Suprapubic skin (tissue), 4 donors: ENCODE measurements at places on chromosomes 2 and 18. TPM values are rescaled to one million over a fixed set of nuclear protein-coding genes. Genes with fewer than 3 reads are reported as not detected.

DNA sequence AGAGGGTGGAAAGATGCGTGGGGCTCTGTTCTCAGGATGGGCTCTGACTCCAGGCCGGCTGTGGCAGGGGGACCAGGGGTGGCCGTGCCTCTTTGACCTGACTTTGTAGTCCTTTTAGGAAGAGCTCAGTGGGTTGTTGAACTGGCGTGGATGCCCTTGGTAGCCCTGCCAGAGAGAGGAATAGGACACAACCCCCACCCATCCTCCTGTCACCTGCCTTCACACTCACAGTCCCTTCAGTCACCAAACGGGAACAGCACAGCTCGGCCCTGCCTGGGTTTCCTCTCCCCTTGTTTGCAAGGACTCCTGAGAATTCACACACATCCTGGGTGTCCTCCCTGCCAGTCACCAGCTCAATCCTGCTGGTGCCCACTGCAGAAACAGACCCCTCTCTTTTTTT, 20.1 kb upstream of the MRPL33 start:
- DNase-seq: no peak

The DSG4 gene
- 0.89 TPM for total RNA-seq

GRCh38 chr2:28997237-28997846, 16.2 kb downstream of the TOGARAM2 start:
- peak; percentile 76 for DNase-seq

- peak; percentile 43 for DNase-seq
Observed at GRCh38 chr18:49631146-49631866, 69.4 kb downstream of the LIPG start.

GRCh38 chr2:181138816-181139215, 158.4 kb downstream of the UBE2E3 start:
- DNase-seq: no peak

GRCh38 chr2:44866152-44866551, 75.3 kb upstream of the SIX3 start:
- DNase-seq: no peak

GRCh38 chr18:38698088-38698487, 1132.5 kb upstream of the CELF4 start:
- DNase-seq: no peak

DNA sequence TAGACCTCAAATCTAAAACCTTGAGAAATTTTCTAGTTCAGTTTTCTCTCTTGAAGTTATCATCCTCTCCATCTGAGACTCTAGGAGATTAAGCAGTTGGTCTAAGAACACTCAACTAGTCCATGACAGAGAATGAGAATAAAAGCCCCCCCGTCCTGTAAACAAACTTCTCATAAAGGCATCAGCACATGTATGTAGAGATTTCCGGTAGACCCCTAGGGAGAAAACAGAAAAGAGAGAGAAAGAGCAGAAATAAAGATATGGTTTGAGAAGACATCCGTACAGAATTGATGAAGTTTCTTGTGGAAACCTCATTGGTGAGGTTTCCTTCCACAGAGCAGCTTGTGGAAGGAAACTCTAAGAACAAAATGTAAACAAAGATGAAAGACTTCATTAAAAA, 3.2 kb upstream of the GPR155 start:
- no peak for DNase-seq

DNA sequence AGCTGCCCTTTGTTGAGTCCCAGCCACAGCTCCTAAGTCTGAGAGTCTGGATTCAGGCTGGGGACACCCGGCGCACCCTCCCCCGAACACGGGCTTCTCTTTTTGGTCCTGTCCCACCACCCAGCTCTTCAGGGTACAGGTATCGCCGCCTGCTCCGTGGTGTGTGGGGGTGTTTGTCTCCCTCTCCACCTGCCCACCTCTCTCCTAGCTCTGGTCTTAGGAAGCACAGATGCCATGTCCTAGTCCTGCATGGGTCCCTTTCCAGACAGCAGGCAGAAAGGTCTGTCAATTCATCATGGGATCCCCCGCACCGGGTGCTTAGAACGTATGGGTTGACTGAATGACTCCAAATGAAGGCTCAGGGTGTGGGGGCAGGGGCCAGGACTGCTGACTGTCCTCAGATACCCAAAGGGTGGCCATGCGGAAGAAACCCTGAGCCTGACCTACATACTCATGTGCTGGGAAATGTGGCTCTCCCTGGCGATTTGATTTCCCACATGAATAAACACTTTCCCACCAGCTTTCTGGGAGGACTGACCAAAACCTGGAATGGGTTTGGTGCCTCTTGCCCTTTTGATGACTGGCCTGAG, 156.8 kb downstream of the CELF4 start:
- DNase-seq: no peak

- no peak for DNase-seq
Observed at GRCh38 chr2:45194596-45194995, 185.3 kb upstream of the SIX2 start.

The SLC11A1 gene
- total RNA-seq: 16.1 TPM

- DNase-seq: no peak
Observed at GRCh38 chr18:41144441-41144840, 810.6 kb upstream of the PIK3C3 start.

The TSPYL6 gene
- total RNA-seq: not detected

The SERPINB10 gene
- total RNA-seq: 1.0 TPM

GRCh38 chr2:181189951-181190350, 209.5 kb downstream of the UBE2E3 start:
- no peak for DNase-seq

The IL36A gene
- total RNA-seq: not detected

GRCh38 chr2:49619804-49620203, 465.5 kb upstream of the FSHR start:
- DNase-seq: no peak

DNA sequence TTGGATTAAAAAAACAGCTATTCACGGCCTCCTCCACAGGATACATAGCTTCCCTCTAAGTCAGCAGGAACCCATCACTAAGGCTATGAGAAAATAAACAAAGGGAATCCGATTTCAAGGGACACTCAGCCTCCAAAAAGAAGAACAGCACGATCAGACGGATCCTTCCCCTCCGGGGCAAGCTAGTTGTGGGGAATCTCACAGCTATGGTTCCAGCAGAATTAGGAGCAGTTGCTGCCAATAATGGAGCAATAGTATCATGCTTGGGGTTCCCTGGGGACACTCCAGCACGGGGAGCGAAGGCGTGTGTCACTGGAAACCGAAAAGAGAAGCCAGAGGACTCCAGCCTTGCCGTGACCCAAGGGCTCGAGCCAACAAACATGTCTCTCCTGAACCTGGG, 163.1 kb downstream of the TTC32 start:
- DNase-seq: peak; percentile 89

The SPDYA gene
- 0.26 TPM for total RNA-seq

DNA sequence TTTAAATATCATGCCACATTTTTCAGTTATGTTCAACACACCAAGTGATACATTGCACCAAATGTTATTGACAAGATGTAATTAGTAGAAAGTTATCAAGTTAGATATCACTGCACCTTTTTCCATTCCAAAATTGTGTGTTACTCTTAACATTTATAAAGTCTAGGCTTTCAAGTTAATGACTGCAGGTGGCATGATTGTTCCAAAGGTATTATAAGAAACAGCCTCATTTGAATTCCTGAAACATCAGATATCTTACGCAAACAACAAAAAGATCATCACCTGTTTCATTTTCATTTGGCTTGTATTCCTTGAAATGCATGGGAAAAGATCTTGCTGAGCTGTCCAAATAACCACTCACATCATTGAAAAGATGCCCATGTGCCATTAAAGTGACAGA, 1528.2 kb upstream of the ZEB2 start:
- no peak for DNase-seq

GRCh38 chr2:222688917-222689316, 17.5 kb downstream of the MOGAT1 start:
- DNase-seq: no peak

The RGPD4 gene
- total RNA-seq: not detected

The LONRF2 gene
- 1.9 TPM for total RNA-seq

GRCh38 chr2:16559278-16560067, 106.2 kb downstream of the CYRIA start:
- no peak for DNase-seq

The KIAA2012 gene
- total RNA-seq: not detected

DNA sequence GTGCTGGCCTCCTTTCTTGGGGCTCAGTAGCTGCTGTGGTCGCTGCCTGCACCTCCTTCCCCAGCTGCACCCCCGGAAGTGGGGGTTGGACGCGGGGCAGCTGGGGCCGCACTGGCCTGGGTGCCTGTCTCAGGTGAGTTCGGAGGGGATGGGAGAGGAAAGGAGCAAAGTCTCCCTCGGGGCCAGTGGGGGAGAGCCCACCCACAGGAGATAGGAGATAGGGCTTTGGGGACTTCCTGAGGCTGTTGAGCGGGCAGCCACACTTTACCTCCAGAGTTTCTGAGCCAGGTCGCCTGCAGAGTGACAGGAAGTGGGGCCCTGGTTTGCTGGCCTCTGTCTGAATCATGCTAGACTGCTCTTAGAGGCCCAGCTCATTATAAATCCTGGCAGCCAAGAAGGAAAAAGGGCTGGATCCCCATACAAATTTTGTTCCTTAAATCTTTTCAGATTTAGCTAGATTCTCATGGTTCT, 8.1 kb downstream of the MBP start:
- no peak for DNase-seq

The DHRS9 gene
- 2.5 TPM for total RNA-seq

The TAF4B gene
- 21.9 TPM for total RNA-seq

DNA sequence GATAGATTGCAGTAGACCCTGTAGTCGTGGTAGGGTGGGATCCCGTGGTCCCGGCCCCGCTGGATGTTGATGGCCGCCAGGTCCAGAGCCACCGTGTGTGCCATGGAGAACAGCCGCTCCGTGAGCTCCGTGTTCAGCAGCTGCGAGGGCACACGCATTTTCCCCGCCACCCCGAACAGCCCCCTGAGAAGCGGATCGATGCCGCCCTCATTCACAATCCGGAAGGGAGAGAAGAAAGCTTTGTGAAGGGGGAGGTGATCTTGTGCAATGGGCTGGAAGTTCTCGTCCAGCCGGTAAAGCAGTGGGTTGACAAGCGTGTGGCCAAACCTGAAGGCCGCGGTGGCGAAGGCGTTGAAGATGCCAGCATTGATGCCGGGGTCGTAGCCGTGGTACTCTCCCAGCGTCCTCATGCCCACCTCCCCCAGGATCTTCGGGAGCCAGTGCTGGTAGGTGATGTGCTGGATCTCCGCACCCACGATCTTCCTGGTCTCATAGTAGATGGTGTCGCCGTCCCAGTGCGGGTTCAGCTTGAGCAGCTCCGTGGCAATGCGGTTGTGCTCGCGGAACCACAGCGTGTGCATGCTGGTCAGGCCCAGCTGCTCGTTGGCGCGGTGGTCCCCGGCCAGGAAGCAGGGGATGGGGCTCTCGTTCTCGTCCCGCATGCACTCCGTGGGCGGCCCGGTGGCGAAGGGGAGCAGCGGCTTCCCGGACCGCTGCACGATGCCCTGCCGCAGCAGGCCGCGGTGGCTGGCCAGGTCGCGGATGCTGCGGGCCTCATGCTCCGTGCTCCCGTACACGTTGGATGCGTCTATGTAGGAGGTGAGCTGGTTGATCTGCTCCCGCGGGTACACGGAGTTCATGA, 95.8 kb downstream of the PXDN start:
- no peak for DNase-seq

GRCh38 chr2:233702238-233702637, 9.5 kb downstream of the UGT1A6 start:
- no peak for DNase-seq

DNA sequence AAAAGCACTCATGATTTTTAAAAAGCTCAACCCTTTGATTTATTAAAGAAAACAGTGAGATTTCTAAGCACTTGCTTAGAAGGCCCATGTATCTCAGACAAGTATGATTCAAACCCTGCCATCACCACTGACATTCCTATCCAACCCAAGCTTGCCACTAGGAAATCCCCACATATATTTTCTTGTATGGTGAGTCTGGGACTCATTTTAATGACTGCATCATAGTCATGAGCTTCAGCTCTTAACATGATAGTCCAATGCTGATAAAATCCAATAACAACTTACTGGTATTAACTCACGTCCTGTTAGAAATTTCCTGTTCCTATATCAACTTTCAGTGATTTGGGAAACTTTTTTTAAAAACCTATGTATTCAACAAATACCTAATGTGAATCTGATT, 39.4 kb upstream of the NCKAP5 start:
- DNase-seq: no peak

DNA sequence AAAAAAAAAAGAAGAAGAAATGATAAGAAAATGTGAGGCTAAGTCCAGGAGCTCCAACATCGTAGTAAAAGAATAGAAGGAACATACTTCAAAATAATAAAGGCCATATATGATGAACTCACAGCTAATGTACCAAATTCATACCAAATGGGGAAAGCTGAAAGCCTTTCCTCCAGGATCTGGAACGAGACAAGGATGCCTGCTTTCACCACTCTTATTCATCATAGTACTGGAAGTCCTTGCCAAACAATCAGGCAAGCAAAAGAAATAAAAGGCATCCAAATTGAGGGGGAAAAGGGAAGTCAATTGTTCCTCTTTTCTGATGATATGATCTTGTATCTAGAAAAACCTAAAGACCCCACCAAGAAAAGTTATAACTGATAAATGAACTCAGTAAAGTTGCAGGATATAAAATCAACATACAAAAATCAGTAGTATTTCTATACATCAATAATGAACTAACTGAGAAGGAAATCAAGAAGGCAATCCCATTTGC, 170.6 kb downstream of the METTL4 start:
- no peak for DNase-seq

GRCh38 chr2:113877711-113878598, 11.9 kb upstream of the ACTR3 start:
- DNase-seq: no peak

DNA sequence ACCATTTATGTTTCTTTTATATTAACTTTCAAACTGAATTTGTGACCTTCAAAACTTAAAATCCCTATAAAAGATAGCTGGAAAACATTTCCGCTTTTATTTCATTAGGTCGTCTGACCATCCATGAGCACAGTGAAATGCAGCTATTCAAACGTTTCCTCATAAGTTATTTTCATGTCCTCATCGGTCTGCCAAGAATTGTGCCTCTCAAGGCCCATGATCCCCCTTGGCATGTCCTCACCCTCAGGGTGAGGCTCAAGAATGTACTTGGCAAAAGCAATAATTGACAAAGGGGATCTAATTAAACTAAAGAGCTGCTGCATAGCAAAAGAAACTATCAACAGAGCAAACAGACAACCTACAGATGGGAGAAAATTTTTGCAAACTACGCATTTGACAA, 12.4 kb downstream of the SLC66A2 start:
- DNase-seq: peak; percentile 23

DNA sequence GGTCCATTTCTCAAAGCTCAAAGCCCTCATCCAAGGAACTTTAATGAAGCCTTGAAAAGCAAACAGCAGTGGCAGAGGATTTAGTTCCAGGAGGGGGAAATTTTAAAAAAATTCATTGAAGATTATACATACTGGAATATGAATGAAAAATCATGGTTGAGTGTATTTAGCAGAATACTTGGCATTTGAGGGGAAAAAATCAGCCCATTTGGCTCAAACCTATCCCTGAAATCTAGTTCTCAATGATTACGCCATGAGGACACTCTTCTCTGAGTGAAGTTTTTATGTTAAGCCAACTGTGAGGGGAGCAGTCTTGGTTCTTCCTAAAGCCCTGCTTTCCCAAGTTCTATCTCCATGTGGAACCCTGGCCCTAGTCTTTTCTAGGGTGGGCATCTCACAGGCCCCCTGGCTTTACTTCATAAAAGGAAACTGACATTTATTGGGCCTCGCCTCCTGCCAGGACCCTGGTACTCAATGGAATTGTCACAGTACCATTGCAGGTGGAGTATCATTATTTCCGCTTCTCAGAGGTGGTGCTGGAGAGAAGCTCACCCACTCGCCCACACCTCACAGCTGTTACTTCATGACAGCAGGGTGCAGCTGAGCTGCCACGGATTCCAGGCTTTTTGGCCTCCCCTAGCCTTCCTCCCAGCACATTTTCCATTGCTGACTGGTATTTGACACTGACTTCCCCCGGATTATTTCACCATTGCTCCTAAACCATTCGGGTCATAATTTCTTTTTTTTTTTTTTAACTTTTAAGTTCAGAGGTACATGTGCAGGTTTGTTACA, 56.8 kb downstream of the NXPH2 start:
- DNase-seq: no peak
